ENCODE measurements at places on chromosomes 7 and 10.

GRCh38 chr10:86953747-86954680, 3.4 kb downstream of the MMRN2 start:
- DNase-seq = no peak

DNA sequence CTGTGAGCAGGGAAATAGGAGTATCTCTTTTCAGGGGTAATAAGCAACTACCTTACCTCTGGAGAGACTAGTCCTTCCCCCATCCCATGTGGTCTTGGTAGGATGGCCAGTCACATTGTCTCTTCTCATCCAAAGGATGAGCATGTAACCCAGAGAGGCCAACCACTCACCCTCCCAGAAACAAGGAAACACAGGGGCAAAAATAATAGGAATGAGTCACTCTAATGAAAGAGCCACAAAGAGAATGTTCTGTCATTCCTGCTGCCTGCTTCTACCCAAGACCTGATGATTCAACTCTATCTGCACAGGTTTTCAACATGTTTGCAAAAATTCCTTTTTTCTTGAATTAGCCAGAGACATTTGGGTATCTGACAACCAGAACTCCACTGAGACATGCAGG, 99.3 kb upstream of the NFE2L3 start:
- DNase-seq = no peak

DNA sequence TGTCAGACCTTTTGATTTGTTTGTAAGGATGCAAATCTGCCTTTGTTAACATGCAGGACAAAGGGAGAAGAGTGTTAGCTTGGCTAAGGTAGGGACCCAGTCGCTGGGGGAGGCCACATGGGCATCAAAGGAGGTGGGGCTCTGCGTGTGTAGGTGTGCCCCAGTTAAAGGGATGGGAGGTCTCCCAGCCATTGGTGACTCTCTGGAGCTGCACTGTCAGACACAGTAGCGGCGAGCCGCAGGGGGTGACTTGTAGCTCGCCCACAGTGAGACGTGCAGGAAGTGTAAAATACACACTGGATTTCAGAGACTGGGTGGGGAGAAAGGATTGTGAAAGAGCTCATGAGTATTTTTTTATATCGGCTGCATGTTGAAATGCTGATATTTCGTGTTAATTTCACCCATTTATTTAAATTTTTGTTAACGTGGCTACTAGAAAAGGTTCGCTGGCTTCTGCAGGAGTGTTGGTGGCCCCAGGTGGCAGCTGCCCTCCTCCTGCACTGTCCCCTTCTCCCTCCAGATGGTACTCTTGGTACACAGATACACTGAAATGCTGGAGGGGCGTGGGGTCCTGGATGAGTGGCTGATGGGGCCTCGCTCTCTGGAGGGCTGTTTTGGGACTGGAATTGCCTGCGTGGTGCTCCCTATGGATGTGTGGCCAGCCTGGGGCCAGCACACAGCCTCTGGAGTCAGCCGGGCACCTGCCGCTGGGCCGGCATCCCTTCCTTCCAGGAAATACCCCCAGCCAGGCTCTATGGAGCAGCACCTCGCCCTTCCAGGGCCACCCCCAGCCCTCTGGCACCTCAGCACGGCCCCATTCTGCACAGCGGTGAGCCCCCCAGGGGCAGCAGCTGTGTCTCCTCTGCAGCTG, 59.2 kb downstream of the LHPP start:
- DNase-seq = no peak

- DNase-seq = peak; percentile 59
Observed at GRCh38 chr10:104254493-104255310, at the start of gene GSTO1. Gene GSTO1 (plus strand): TSS chr10:104254892. CDS start chr10:104254929, 37 bp downstream.

GRCh38 chr7:43072530-43072929, 39.9 kb upstream of the HECW1 start:
- no peak for DNase-seq

DNA sequence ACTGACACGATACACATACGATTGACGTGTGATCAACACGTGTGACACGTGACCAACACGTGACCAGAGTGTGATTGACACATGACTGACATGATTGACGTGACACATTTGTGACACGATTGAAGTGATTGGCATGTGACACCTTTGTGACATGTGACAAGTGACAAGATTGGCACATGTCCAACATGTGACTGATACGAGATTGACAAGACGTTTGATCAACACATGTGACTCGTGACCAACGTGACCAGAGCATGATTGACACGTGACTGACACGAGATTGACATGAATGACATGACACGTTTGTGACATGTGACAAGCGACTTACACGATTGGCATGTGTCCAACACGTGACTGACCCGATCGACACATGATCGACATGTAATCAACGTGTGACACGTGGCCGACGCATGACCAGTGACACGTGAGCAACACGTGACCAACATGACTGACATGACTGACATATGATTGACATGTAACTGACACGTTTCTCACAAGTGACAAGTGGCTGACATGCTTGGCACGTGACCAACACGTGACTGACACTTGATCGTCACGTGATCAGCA, 22.0 kb downstream of the CRPPA start:
- no peak for DNase-seq

DNA sequence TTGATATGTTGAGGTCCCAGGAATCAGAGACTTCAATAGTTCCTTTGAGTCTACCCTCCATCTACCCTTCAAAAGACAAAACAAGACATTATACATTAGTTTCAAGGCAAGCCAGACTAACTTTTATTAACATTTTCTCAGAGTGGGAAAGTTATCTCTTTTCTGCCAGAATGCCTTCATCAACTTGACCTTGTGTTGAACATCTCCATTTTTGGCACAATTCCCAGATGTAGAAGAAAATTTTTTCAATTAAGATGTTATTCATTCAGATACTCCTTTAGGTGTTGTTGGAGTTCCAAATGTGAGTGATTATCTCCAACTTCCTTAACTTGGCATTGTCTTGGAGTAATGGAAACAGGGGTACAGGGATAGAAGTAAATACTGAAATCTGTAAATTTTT, 59.1 kb downstream of the NRF1 start:
- no peak for DNase-seq

DNA sequence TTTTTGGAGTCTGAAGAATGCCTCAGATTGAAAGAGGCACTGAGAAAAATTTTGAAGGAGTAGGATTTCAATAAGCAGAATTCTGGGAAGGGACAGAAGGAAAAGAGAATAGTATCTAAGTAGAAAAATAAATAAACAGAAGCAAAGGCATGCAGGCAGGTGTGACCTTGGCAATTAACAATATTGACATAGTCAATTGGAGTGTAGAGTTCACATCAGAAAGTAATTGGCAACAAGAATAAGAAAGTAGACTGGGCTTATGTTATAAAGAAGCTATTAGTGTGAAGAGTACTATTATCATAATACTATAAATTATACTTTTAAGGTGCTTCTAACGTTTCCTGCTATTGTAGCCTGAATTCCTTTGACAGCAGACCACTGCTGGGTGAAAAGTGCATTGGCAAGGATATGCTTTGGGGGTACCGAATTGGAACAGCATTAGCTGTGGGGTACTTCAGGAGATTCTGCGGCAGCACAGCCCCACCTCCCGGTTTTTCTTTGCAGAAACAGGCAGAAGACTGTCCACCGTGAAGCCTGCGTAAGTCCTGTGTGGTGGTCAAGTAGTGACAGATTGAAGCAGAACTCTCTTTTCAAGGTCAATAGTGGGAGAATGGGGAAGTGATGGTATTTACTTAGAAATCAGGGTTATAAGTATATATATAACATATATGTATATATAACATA, 357.0 kb downstream of the THSD7A start:
- no peak for DNase-seq

All from CD8-positive, alpha-beta T cell (primary cell).